Stimulated activated CD8-positive, alpha-beta memory T cell treated with anti-CD3 and anti-CD28 coated beads, Interleukin-7, amount 100 ng/mL, for 24 hours (primary cell): ENCODE measurements at places on chromosomes 7 and 10.

DNA sequence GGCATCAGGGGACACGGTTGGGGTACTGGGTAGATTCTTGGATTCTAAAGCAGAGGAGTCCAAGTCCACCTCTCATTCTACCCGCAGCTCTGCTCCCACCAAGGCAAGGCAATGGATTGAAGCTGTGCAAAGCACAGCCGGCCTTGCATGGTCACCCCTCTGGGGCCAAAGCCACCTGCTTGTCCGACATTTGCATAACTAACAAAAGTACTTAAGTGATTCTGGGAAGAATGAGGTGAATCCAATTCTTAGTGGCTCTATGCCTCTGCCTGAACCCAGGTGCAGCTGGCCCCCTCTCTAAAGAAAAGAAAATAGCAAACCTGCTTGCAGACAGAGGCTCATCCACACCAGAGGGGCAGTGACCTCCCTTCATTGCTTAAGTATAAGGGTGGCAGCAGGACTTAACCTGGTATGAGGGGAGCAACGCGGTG lies 10.7 kb upstream of the COBL start:
- DNase-seq = no peak

DNA sequence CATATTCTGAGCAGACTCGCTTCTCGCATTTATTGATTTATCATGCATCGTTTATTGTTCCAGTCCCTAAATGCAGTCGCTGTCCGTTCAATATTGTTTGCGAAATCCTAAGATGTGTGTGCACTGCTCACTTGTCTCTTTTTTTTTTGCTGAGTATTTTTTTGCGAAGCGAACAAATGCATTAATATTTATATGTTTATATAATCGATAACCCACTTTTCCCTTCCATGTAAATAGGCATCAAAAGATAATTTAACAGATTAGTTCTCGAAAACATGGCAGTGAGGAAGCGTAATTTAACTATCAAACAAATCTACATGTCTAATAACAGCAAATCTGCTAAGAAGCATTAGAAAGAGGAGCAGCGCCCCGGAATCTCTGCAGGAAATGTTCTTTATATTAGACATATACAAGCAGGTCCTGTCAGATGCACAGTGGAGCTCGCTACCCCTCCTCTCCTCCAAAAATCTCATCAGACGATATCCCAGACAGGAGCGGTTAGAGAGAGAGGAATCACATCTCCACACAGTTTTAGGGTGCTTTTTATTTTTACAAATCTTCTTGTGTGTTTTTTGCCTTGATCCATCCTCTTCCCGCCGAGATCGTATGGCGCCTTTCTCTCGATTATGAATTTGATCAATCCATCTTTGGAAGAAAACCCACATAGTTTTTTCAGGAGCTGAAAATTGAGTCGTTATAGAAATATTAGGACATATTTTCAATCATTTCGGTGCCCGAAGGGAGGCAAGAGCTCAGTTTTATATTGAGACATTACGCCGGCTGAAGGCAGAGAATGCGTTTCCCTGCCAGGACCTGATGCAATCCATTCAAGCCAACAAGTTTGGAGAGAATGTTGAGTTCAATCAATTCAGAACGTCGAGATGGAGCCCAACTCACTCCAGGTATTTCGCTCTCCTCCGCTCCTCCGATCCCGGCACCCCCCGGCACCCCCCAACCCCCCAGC lies at the start of gene ARID5B:
Gene ARID5B, plus strand, starts transcription at position 871 of the 964 bp plus-strand sequence. Its CDS starts 11 bp downstream, at position 882.
- DNase-seq = no peak

DNA sequence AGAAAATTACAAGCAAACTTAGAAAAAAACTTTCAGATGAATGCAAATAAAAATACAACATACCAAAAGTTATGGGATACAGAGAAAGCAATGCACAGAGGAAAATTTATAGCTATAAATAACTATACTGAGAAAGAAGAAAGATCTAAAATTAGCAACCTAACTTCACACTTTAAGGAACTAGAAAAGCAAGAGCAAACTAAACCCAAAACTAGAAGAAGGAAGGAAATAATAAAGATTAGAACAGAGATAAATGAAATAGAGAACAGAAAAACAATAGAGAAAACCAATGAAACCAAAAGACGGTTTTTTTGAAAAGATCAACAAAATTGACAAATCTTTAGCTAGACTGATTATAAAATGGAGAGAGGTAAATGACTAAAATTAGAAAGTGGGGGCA lies 9.6 kb upstream of the STRA8 start:
- no peak for DNase-seq

GRCh38 chr7:29315892-29316270 lies 121.3 kb downstream of the CHN2 start:
- DNase-seq = no peak

DNA sequence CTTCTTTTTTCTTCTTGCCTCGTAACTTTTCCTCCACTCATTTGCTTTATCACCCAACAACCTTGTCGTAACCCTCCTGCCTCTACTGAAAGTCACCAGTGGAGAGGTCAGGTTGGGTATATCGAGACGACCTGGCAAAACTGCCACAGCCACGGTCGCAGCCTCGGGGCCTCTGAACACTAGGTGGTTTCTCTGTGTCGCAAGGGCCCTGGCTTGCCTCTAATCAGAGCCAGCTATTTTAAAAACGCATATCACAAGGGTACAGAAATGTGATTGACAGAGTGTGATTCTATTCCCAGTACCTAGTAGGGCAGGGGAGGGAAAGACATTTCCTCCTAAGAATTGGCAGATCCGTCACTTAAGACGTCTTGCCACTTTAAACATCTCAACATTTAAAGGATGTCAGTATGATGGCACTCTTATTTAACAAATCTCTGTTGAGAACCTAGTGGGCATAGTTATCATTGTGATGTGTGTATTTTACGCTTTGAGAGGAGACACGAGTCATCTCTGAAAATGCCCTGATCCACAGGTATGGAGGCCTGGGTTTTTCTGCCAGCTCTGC lies 197.5 kb downstream of the ARHGAP21 start:
- DNase-seq = no peak
